ENCODE measurements at places on chromosomes 6 and 20. TPM values are rescaled to one million over a fixed set of nuclear protein-coding genes. Genes with fewer than 3 reads are reported as not detected.
A peak's percentile ranks its signal among the peaks of the same experiment; 100 is the strongest.

- no peaks in the 10 kb centered on the region for H3K36me3 ChIP-seq
- no peak overlapping the region for H3K4me3 ChIP-seq
- no peaks in the 10 kb centered on the region for H3K4me1 ChIP-seq
- H3K27ac ChIP-seq = no peak overlapping the region
- no peaks in the 10 kb centered on the region for H3K27me3 ChIP-seq
Measured at GRCh38 chr6:437037-437392, 45.5 kb downstream of the IRF4 start.

- H3K4me3 ChIP-seq = no peak overlapping the region
- DNase-seq = no peak
- no peaks in the 10 kb centered on the region for H3K27me3 ChIP-seq
- peaks cover 54% of the 10 kb centered on the region for H3K36me3 ChIP-seq
- H3K27ac ChIP-seq = no peak overlapping the region
Measured at GRCh38 chr20:3189561-3190131, 14.8 kb downstream of the DDRGK1 start.

GRCh38 chr6:129672341-129672682, 37.7 kb downstream of the ARHGAP18 start:
- DNase-seq = no peak
- peaks cover 33% of the 10 kb centered on the region for H3K4me1 ChIP-seq
- H3K36me3 ChIP-seq = no peaks in the 10 kb centered on the region
- H3K27ac ChIP-seq = peak overlapping the region; percentile 74
- no peaks in the 10 kb centered on the region for H3K27me3 ChIP-seq

GRCh38 chr20:10466325-10466724, 31.2 kb downstream of the SLX4IP start:
- H3K4me3 ChIP-seq = no peak overlapping the region
- H3K36me3 ChIP-seq = no peaks in the 10 kb centered on the region

The GHRH gene
- not detected for total RNA-seq

The CD2AP gene
- 34.5 TPM for total RNA-seq

Data from upper lobe of right lung (tissue), 1 donor.